ENCODE measurements at places on chromosomes 16 and 17. TPM values are rescaled to one million over a fixed set of nuclear protein-coding genes. Genes with fewer than 3 reads are reported as not detected.

Gene KRTAP9-2
- total RNA-seq, result not detected

Gene KRT24
- total RNA-seq, result not detected

Gene FNDC8
- not detected for total RNA-seq

Gene MYOCD
- total RNA-seq, result not detected

GRCh38 chr16:54628796-54629625, 301.7 kb upstream of the IRX5 start:
- no peaks in the 10 kb centered on the region for H3K36me3 ChIP-seq
- no peaks in the 10 kb centered on the region for H3K27me3 ChIP-seq
- no peak for DNase-seq
- H3K27ac ChIP-seq, result no peak overlapping the region
- H3K4me3 ChIP-seq, result no peak overlapping the region

GRCh38 chr16:87740909-87741424, 24.8 kb downstream of the KLHDC4 start:
- H3K4me3 ChIP-seq, result no peak overlapping the region
- DNase-seq, result no peak
- H3K27me3 ChIP-seq, result no peaks in the 10 kb centered on the region
- H3K4me1 ChIP-seq, result no peaks in the 10 kb centered on the region
- H3K36me3 ChIP-seq, result no peaks in the 10 kb centered on the region

DNA sequence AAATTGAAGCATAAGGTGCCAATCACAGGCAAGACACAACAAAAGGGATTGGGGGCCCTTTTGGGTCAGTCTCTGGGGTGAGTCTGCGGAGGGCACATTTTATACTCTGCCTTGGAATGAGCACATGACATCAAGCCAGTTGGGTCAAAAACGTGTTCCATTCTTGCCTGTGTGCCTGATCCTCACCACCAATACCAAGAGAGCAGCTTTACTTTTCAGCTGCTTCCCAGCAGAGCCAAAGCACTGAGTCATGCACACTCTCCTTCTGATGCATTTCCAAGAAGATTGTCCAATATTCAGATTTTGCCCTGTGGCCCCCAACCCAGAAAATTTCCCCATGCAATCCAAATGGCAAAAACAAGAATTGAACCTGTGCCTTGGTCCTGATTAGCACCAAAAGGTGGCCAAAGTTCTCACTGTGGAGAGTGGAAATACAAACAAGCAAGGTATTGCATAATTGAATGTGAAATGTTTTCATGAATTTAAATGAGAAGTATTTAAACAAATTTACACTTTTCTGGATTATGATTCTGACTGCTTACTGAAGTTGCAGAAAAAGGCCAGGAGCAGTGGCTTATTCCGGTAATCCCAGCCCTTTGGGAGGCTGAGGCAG, 217.8 kb upstream of the SOX9 start:
- H3K36me3 ChIP-seq, result no peaks in the 10 kb centered on the region
- H3K4me1 ChIP-seq, result peaks cover 49% of the 10 kb centered on the region
- no peak overlapping the region for H3K4me3 ChIP-seq
- DNase-seq, result peak; percentile 31

DNA sequence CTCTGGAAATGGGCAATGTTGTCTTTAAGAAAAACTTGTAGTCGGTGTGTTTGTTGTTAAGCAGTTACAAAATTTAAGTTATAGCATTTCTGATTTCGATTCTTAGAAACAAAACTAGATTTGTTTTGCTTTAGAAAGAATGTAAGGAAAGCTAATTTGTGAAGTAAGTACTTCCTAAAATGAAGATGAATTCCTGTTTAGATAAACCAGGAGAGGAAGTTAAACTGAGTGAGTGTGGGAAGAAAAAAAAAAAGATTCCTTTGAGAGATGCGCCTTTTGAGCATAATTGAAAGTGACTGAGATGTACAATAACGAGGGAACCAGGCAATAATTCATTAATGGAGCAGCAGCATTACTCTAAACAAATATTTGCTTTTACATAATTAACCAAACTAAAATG, 52.4 kb upstream of the ALOX12 start:
- no peak overlapping the region for H3K27ac ChIP-seq
- no peak overlapping the region for H3K4me3 ChIP-seq
- H3K4me1 ChIP-seq, result peaks cover 7% of the 10 kb centered on the region
- H3K36me3 ChIP-seq, result no peaks in the 10 kb centered on the region
- H3K27me3 ChIP-seq, result no peaks in the 10 kb centered on the region

GRCh38 chr17:64016231-64016784, 4.1 kb downstream of the ICAM2 start:
- H3K4me1 ChIP-seq, result no peaks in the 10 kb centered on the region
- H3K27ac ChIP-seq, result no peak overlapping the region
- DNase-seq, result no peak

- no peak overlapping the region for H3K27ac ChIP-seq
- H3K4me1 ChIP-seq, result 0 out of 2 replicates have a peak, but pooled peaks cover under 1% of the 10 kb centered on the region
- H3K27me3 ChIP-seq, result no peaks in the 10 kb centered on the region
- no peaks in the 10 kb centered on the region for H3K36me3 ChIP-seq
- no peak for DNase-seq
Observed at GRCh38 chr17:57486882-57487301, 230.6 kb downstream of the MSI2 start.

DNA sequence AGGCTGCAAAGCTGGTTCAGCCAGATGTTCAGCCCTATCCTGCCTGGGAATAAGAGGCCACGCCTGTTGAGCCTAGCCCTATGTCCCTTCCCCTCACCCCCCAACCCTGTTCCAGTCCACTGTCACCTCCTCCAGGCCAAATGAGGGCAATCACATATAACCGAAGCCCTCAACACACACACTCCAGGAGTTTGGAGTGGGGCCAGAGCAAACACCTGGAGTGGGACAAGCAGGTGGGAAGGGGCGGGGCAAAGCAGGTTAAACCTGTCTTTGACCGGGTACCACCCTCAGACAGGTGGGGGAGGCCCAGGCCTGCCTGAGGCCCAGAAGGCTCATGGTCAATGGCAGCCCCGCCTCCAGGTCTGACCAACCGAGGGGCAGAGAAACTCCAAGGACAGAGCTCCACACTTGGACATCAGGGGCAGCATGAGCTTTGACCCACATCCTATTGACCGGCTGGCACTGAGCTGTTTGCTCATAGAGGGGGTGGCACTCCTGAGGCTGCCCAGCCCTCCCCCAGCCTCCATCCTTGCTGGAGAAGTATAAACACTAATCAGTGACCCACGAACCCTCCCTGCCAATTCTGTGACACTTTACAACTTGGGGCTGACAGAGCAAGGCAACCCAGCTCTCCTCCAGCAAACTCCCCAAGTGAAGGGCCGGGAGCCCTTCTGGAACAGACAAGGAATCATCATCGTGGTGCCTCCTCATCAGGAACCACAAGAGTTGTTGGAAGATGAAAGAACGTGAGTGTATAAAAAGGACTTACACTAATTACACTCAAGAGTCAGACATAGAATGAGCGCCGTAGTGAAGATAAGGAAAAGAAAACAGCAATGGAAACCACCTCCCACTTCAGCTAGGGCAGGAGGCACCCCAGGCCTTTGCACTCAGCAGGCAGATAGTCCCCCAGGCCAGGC, 1.5 kb downstream of the ESRP2 start:
- H3K4me1 ChIP-seq, result peaks cover 24% of the 10 kb centered on the region
- H3K36me3 ChIP-seq, result peaks cover 20% of the 10 kb centered on the region
- peak overlapping the region; percentile 85 for H3K4me3 ChIP-seq

GRCh38 chr16:79468121-79468552, 132.4 kb downstream of the MAF start:
- no peaks in the 10 kb centered on the region for H3K27me3 ChIP-seq
- no peak overlapping the region for H3K4me3 ChIP-seq
- H3K27ac ChIP-seq, result no peak overlapping the region

- peak overlapping the region; percentile 88 for H3K27ac ChIP-seq
- peak; percentile 18 for DNase-seq
- peaks cover 69% of the 10 kb centered on the region for H3K4me1 ChIP-seq
- no peak overlapping the region for H3K4me3 ChIP-seq
- H3K36me3 ChIP-seq, result peaks cover 15% of the 10 kb centered on the region
- no peaks in the 10 kb centered on the region for H3K27me3 ChIP-seq
Observed at GRCh38 chr16:81522108-81522701, 77.6 kb downstream of the CMIP start.

DNA sequence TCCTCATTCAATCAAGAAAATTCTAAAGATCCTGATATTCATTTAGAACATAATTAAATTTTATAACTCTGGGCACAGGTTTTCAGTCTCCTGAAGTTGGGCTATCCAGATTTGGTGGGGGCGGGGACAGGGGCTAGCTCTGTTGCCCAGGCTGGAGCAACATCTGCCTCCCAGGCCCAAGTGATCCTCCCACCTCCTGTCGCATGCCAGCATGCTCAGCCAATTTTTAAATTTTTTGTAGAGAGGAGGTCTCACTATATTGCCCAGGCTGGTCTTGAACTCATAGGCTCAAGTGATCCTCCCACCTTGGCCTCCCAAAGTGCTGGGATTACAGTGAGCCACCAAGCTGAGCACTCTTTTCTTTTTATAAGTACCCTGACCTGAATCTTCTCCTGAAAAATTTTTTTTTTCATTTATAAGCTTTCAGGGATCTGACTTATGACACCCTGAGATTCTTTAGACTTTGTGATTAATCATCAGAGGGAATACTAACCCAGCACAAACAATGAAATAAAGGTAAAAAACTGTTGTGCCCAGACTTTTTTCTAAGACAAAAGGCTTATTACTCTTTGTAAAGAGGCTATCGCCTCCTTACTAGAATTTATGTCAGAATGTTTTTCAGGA, 62.6 kb downstream of the TUBD1 start:
- peaks cover 62% of the 10 kb centered on the region for H3K4me1 ChIP-seq
- peak overlapping the region; percentile 51 for H3K4me3 ChIP-seq
- no peaks in the 10 kb centered on the region for H3K36me3 ChIP-seq
- peak; percentile 49 for DNase-seq
- H3K27ac ChIP-seq, result peak overlapping the region; percentile 96
- H3K27me3 ChIP-seq, result no peaks in the 10 kb centered on the region

DNA sequence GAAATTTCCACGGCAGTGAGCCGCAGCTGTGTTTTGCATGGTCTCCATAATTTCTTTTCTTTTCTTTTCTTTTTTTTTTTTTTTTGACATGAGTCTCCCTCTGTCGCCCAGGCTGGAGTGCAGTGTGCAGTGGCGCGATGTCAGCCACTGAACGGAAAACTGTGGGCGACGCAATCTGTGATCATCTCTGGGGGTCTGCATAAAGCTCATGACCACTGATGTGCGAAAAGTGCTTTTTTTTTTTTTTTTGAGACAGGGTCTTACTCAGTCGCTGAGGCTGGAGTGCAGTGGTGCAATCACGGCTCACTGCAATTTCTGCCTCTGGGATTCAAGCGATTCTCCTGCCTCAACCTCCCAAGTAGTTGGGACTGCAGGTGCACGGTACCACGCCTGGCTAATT, 117.6 kb downstream of the ABCC6 start:
- H3K4me3 ChIP-seq, result no peak overlapping the region
- H3K27me3 ChIP-seq, result no peaks in the 10 kb centered on the region
- no peaks in the 10 kb centered on the region for H3K4me1 ChIP-seq
- no peak for DNase-seq
- H3K27ac ChIP-seq, result no peak overlapping the region

GRCh38 chr17:57871155-57871554, 21.3 kb upstream of the MRPS23 start:
- H3K4me3 ChIP-seq, result no peak overlapping the region
- H3K27ac ChIP-seq, result no peak overlapping the region
- no peaks in the 10 kb centered on the region for H3K27me3 ChIP-seq
- H3K36me3 ChIP-seq, result peaks cover 25% of the 10 kb centered on the region
- no peak for DNase-seq

- H3K36me3 ChIP-seq, result no peaks in the 10 kb centered on the region
- no peaks in the 10 kb centered on the region for H3K27me3 ChIP-seq
- H3K4me1 ChIP-seq, result peaks cover 8% of the 10 kb centered on the region
- no peak overlapping the region for H3K27ac ChIP-seq
- H3K4me3 ChIP-seq, result no peak overlapping the region
Observed at GRCh38 chr16:19689342-19689741, 28.7 kb downstream of the KNOP1 start.

DNA sequence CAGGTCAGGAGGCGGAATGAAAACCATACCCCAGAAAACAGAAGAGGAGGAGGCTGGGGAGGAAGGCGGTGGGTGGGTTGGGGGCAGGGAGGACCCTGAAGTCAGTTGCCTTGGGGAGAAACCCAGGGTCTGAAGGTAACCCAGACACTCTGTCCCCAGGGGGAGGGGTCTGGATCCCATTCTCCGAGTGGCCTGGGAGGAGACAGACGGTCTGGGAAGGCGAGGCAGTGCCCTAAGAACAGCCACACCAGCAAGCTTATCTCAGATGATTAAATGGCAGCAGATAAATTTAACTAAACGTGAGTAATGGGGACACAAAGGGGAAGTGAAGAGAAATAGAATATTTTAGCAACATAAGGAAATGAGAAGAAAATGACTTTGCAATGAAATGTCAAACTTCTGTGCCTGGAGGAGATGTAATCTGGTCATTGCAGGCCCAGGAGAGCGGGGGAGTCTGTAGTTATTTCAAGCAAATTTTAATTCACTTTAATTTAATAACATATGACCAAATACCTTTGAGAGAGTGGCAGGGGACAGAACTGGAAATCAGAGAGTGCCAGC, 21.4 kb upstream of the ZFP90 start:
- H3K4me1 ChIP-seq, result 0 out of 2 replicates have a peak, but pooled peaks cover 3% of the 10 kb centered on the region
- H3K27ac ChIP-seq, result no peak overlapping the region
- H3K27me3 ChIP-seq, result no peaks in the 10 kb centered on the region
- no peaks in the 10 kb centered on the region for H3K36me3 ChIP-seq
- DNase-seq, result no peak

GRCh38 chr16:52540910-52541309, 6.0 kb downstream of the TOX3 start:
- H3K4me3 ChIP-seq, result no peak overlapping the region
- H3K27ac ChIP-seq, result no peak overlapping the region
- no peaks in the 10 kb centered on the region for H3K36me3 ChIP-seq
- no peaks in the 10 kb centered on the region for H3K4me1 ChIP-seq

GRCh38 chr16:80984124-80984892, 22.4 kb downstream of the CMC2 start:
- no peaks in the 10 kb centered on the region for H3K4me1 ChIP-seq
- no peaks in the 10 kb centered on the region for H3K27me3 ChIP-seq
- no peak overlapping the region for H3K27ac ChIP-seq
- no peak for DNase-seq
- H3K36me3 ChIP-seq, result no peaks in the 10 kb centered on the region
- no peak overlapping the region for H3K4me3 ChIP-seq

GRCh38 chr17:34474706-34475105, 104.7 kb upstream of the TMEM132E start:
- no peak overlapping the region for H3K4me3 ChIP-seq
- no peaks in the 10 kb centered on the region for H3K36me3 ChIP-seq
- no peak overlapping the region for H3K27ac ChIP-seq
- no peaks in the 10 kb centered on the region for H3K4me1 ChIP-seq
- no peaks in the 10 kb centered on the region for H3K27me3 ChIP-seq

Data from PC-3 (cell line).